ENCODE measurements at places on chromosomes 1 and 21.

DNA sequence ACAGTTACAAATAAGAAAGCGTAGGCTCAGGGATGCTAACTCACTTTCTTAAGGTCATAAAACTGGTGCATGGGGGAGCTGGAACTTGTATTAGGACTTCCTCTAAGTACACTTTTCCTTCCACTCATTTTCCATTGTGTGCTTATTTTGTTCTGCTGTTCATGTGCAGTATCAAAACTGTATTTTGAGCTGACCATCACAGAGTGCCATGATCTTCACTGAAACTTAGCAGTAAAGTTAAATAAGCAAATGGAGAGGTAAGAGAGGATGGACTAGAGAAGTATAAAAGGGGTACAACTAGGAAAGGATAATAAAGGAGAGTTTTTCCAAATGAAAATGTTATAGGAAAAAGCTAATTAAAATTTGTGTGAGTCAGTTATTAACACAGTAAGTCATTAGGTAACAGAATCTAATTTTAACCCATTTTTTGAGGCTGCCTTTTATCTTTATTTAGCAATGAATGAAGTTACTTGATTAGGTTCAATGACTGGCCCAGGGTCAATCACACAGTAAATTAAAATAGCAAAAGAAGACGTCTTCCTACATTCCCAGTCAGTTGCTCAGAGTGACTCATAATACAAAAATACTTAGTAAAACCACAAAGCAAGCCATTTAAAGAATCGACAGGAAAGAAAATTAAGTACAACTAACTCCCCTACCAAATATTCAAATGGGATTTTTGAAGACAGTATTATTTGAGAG is 165.8 kb upstream of the C1orf105 start:
- DNase-seq = no peak

DNA sequence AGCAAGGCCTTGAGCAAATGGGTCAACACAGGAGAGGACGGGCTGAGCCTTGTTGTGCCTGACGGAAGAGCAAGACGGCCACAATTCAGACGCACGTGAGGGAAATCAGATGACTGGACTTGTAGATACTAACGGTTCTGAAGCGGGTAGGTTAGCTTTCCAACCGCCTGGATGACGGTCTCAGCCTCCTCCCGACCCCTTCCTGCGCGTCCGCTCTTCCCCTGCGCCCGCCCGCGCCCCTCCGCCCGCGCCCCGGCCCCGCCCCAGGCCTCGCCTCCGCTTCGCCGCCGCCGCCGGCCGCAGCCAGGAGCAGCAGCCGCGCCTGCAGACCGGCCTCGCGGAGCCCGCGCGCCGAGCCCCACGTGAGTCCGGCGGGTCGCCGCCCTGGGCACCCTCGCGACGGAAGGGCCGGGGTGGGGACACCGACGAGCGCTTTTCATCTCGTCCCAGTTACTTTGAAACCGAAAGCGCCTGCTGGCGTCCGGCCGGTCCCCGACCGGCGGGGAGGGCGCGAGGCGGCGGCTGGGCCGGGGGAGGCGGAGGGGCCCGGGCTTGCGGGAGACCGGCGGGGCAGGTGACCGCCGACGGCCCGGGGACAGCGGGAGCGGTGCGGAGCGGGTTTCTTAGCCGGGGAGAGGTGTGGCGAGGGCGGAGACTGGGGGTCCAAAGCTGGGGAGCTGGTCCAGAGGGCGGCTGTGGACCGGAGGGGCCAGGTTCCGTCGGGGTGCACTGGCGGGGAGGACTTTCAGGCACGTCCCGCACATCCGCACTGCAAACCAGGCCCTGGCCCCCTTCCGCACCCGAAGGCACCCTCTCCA is at the start of gene TRAF5:
Gene TRAF5, plus strand, starts transcription at position 306 of the 818 bp plus-strand sequence. CDS start 26,407 bp downstream, outside the sequence.
- peak; percentile 53 for DNase-seq

DNA sequence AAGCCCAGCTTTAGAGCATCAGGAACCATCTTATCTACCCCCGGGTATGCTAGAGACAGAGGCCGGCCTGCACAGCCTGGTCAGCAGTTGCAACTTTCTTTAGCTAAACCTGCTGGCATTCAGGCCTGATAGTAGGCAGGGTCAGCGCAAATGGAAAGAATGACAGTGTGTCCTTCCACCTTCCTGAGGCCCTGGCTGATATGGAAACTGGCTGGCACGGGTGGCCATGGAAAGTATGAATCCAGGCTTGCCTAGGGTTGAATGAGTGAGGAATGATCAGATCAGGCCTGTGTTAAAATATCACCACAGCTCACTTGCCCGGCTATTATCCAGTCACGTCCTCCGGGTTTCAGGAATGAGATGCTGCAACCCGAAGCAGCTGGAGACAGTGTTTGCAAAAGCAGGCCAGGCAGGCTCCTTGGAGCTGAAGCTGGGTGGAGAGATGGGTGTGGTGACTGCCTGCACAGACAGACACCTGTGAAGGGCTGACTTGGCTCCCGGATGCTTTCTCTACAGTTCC is 34.7 kb downstream of the RCAN1 start:
- no peak for DNase-seq

- DNase-seq = no peak
These were observed 45.8 kb downstream of the GDAP2 start for GRCh38 chr1:117883616-117884015.

DNA sequence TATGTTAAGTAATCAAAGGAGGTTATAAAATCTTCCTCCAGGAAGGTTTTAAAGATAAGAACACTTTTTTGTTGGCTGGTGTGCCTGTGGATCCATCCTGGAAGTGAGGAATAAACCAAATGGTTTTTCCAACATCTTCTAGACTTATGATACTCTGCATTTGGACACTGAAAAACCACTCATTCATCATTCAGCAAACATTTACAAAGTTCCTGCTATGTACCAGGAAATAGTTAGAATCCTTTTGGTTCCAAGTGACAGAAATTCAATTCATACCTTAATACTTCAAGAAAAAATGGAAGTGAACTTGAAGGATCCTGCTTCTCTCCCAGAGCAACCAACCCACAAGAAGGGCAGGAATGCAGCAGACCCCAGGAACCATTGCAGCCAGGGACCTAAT is 39.6 kb upstream of the PIGC start:
- DNase-seq = no peak

- DNase-seq = no peak
These were observed 62.9 kb upstream of the SIM2 start for GRCh38 chr21:36636016-36636415.

DNA sequence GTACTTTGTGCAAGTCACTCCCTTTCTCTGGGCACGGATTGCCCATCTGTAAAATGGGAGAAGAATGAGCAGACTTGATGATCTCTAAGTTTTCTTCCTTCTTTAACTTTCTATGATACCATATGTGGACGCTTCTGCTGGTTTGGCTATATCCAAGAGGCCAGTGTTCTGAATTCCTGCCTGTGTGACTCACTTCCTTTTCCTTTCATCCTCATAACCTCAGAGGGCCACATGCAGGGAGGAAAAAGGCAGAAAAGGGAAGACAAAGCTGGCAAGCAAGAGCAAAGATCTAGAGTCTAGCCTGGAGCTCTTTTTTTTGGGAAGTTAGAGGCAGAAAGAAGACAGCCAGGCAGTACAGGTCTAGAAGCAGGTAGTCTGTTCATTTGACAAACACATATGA is 151.2 kb downstream of the OMA1 start:
- DNase-seq = no peak

- no peak for DNase-seq
These were observed 761.7 kb downstream of the ADGRL2 start for GRCh38 chr1:82562448-82562847.

DNA sequence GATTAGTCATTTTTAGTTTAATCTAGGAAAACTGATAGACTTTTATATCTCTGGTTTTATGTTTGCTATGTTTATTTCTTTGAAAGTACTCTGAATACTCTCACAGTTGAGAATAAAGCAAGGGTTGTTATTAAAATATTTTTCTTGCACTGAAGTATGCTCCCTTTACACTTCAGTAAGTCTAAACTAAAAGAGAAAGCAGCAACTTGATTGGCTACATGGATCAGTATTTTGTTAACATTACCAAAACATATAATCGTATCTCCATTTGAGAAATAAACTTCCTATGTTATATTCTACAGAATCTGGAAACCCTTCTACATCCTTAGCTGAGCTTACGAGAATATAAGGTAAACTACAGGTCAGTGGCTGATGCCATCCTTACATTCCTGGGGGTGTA is 149.5 kb upstream of the HP1BP3 start:
- no peak for DNase-seq

DNA sequence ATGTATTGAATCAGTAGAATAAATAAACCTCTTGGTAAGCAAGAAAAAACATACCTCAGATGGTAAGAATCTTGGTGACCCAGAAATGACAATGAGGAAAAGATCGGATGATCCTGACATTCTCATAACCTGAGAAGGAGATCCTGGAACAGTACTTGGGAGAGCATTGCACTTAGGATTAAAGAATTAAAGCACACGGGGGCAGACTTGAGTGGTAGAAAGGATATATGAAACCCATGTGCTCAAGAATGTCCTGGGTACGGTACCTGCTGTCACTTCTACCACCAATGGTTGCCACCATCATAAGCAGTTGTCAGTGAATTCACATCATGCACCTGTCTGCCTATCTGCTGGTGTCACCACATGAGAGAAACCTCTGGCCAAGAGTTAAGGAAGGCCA is 108.9 kb upstream of the GJB5 start:
- no peak for DNase-seq

GRCh38 chr21:36297938-36298572 is 21.9 kb upstream of the MORC3 start:
- DNase-seq = peak; percentile 89

DNA sequence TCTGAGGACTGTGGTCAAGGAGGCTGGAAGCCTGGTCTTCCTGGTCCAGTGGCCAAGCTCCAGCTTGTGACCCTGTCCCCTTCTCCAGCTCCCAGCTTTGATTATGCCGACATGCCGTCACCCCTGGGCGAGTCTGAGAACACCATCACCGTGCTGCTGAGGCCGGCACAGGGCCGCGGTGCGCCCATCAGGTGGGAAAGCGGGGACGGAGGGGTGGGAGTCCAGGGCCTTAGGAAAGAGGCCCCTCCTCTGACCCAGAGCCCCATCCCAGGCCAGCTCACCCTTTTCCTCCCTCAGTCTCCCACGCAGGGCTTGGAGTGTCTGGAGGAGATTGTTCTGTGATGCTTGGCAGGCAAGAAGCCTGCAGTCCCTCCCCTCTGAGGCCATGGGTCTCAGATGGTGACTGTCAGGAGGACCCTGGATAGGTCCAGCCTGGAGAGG is 43.6 kb downstream of the PTPRU start:
- DNase-seq = no peak

- DNase-seq = no peak
These were observed 10.2 kb upstream of the CDC7 start for GRCh38 chr1:91490501-91490900.

DNA sequence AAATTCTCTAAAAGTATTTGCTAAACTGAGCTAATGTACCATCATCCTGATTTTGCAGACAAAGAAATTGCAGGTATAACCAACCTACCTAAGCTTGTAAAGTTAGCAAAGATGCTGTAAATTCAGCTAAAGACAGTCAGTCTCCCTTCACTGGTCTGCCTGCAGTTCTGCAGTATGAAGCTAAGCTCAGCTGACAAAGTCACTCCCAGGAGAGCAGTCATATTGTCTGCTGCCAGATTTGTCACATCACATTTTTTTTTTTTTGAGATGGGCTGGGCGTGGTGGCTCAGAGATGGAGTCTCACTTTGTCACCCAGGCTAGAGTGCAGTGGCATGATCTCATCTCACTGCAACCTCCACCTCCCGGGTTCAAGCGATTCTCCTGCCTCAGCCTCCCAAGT is 8.9 kb upstream of the CMPK1 start:
- DNase-seq = no peak

GRCh38 chr1:202162418-202163280 is 2.2 kb upstream of the PTPN7 start:
- DNase-seq = peak; percentile 55

GRCh38 chr1:34682452-34683223 is 72.2 kb upstream of the GJB5 start:
- DNase-seq = no peak

GRCh38 chr1:103529746-103530145 is 4.2 kb downstream of the RNPC3 start:
- no peak for DNase-seq

DNA sequence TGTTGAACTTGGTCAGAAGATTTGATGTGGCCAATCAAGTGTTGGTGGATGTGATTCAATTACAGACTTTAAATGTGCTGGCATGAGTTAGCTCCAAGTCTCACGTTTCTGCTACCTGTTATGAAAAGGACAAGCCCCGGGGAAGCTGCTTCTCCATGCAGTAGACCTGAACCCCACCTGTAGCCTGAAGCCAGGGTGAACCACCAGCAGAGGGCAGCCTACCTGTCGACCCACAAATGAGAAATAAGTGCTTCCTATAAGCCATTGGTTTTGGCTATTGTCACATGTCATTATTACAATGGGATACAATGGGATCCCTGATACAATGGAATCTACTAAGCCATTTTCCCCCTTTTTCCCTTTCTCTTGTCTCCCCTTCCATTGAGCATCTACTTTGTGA is 230.2 kb downstream of the PRDM2 start:
- peak; percentile 33 for DNase-seq

DNA sequence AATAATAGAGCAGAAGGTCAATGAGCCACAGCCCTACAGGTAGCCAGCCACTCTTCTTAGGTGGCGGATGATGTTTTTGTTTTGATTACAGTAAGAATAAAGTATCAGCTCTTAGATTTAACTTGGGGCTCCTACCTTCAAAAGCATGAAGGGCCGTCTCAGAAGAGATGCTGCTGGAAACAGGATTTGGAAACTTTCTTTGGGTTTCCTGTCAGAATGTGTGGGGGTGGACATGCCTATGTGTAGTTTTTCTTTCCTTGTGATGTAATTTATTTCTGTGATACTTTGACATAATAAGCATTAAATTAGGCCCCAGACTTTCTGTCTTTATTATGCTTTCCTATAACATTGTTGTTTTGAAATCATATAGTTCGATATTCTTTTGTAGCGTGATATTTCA is 1.5 kb downstream of the RAP1A start:
- no peak for DNase-seq

DNA sequence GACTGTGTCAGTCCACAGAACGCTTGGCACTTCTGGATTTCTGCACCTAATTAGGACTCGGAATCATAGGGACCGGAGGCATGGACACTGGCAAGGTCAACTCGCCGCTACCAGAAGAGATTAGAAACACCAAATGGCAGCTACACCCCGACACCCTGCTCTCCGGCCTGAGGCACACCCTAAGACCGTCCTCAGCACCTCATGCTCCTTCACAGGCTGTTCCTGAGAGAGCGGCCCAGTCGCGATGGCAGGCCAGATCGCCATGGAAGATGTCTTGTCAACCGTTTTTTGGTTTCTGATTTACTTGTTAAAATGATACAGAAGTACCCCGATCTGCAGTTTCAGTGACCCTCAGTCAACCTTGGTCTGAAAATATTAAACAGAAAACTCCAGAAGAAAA is 46.8 kb downstream of the NPHP4 start:
- DNase-seq = no peak

- DNase-seq = no peak
These were observed 10.9 kb upstream of the CDK11B start for GRCh38 chr1:1669468-1670440.

- DNase-seq = no peak
These were observed 72.0 kb downstream of the ST6GALNAC5 start for GRCh38 chr1:76939050-76939816.
